Osteoblast (primary cell): ENCODE measurements at places on chromosomes 7 and 10. TPM values are rescaled to one million over a fixed set of nuclear protein-coding genes. Genes with fewer than 3 reads are reported as not detected.
A peak's percentile ranks its signal among the peaks of the same experiment; 100 is the strongest.

Gene IRF5
- total RNA-seq = under 0.01 TPM in 2 replicates

Gene DBF4
- total RNA-seq = 12.7 TPM in 2 replicates

Gene TMEM236
- under 0.01 TPM in 2 replicates for total RNA-seq

Gene ARHGAP21
- total RNA-seq = 140 and 165 TPM in 2 replicates

Gene CNPY4
- total RNA-seq = 24.2 and 25.0 TPM in 2 replicates

Gene CYP26A1
- total RNA-seq = not detected in 2 replicates

Gene GRB10
- total RNA-seq = 62.6 and 69.5 TPM in 2 replicates

Gene EFCAB10
- under 0.01 TPM in 1 of 2 replicates, not detected in the other for total RNA-seq

Gene POM121L12
- total RNA-seq = not detected in 2 replicates

Gene HOXA4
- total RNA-seq = 0.72 and 1.2 TPM in 2 replicates

Gene SFTPD
- 0.36 TPM in 1 of 2 replicates, not detected in the other for total RNA-seq

Gene CALML3
- not detected in 2 replicates for total RNA-seq

Gene IDE
- 36.9 and 42.4 TPM in 2 replicates for total RNA-seq

Gene PNLIPRP3
- total RNA-seq = 0.59 and 0.72 TPM in 2 replicates

Gene VSTM4
- total RNA-seq = 10.1 and 14.1 TPM in 2 replicates

- DNase-seq = no peak
Measured at GRCh38 chr7:12820777-12821176, 133.3 kb downstream of the ARL4A start.

GRCh38 chr7:19408706-19409220 lies 263.5 kb upstream of the FERD3L start:
- no peak for DNase-seq

- DNase-seq = peak; percentile 58
Measured at GRCh38 chr7:325051-325798, 35.3 kb downstream of the FOXL3 start.

GRCh38 chr10:124703778-124704427 lies 40.3 kb downstream of the FAM53B start:
- peak; percentile 81 for DNase-seq

GRCh38 chr7:129462420-129462819 lies 28.2 kb downstream of the STRIP2 start:
- no peak for DNase-seq

- peak; percentile 77 for DNase-seq
Measured at GRCh38 chr7:157462840-157463239, 126.0 kb downstream of the DNAJB6 start.

GRCh38 chr10:92942226-92942625 lies 93.9 kb downstream of the EXOC6 start:
- no peak for DNase-seq

DNA sequence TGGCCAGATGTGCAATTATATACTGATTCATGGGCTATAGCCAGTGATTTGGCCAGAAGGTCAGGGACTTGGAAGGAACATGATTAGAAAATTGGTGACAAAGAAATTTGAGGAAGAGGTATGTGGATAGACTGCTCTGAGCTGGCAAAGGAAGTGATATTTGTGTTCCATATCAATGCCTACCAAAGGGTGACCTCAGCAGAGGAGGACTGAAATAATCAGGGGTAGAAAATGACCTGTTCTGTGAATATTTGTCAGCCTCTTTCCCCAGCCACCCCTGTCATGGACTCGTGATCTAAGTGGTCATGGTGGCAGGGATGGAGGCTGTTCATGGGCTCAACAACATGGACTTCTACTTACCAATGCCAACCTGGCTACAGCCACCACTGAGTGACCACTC lies 47.0 kb downstream of the PTPRE start:
- no peak for DNase-seq

DNA sequence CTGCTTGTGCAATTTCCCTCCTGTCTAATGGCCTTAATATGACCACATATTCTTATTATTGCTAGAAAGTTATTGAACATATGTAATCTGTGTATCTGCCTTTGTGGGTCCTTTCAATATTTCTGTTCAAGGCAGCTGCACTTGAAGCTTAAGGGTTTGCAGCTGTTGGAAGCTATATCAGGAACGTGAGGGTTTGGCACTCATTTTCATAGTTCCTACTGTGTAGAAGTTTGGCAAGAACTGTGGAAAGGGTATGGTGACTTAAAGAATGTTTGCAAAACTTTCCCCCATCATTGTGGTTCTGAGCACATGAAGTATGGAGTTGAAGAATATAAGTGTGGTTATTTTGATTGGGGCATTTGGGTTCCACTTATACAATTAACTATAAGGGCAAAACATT lies 144.7 kb upstream of the SEMA3A start:
- DNase-seq = no peak

- no peak for DNase-seq
Measured at GRCh38 chr7:47690902-47691558, 109.1 kb upstream of the TNS3 start.

- DNase-seq = no peak
Measured at GRCh38 chr7:100472121-100472851, 6.7 kb downstream of the TSC22D4 start.

DNA sequence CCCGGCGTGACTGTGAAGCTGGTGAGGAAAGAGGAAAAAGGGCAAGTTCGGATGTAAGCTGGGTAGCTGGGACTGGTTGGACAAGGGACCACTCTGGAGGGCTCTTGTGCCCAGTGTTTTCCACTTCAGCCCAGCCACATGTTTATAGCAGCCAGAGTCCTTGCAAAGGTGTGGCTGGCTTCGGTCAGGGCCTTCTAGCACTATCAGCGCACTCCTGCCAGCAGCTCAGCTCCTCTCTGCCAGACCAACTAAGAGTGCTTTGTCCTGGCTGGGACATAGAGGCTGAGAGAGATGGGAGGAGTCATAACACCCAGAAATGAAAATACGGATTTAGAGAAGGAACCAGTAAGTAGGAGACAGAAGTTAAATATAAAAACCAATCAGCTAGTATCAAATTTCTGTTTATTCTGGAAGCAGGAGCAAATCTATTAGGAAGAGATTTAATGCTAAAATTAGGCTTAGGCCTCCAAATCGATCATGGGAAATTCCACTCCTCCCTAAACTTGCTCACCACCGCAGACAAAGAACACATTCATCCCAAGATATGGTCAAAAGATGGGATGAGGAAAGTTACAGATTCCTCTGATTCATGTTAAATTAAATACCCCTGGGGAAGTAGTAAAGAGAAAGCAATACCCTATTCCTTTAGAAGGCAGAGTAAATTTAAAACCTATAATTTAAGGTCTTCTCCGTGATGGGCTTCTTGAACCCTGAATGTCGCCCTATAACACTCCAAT lies 135.0 kb downstream of the RALA start:
- DNase-seq = no peak

DNA sequence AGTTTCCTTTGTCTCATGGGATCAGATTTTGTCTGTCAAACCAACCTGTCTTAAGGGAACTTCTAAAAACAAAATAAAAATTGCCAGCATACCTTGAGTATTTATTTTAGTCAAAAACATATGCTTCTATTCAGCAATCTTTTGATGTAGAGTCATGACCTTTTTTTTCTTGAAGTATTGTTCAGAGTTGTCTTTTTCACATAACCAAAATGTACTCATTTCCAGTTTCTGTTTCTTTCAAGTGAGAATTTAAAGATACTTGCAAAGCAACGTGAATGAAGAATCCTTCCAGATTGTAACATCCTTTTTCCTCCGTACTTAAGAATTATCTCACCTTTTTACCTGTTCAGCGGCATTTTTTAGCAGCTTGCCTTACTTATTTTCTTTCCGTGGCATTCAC lies 37.8 kb downstream of the GNAI1 start:
- DNase-seq = no peak

DNA sequence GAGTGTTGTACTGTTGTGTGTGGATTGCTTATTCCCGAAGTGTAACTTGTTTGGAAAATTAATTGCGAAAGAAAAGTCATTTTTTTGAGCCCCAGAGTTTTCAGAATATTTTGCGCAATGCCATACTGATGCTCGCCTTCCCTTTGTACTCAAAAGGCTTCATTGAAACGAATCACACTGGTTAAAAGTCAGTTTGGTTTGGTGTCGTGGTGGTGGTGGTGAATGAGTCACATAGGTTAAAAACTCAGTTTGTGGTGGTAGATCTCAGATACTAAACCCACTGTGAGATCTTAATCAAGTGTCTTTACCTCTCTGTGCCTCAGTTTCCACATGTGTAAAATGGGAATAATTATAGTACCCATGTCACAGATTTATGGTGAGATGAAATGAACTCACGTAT lies 61.1 kb upstream of the IL6 start:
- no peak for DNase-seq

GRCh38 chr10:58932577-58933314 lies 243.7 kb upstream of the PHYHIPL start:
- DNase-seq = no peak

DNA sequence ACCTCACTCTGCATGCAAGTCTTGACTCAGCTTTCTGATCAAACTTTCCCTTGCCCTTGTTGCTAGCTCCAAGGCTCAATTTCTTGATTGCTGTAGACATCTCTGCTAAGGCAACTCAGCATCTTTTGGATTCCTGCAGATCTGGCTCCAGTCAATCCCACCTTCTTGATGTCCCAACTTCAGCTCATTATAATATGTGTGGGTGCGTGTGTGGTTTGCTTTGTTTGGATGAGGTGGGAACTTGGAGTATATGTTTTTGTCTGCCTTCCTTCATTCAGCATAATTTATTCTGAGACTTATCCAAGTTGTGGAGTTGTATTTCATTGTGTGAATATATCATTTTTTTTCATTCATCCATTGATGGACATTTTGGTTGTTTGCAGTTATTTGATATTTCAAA lies 364.8 kb upstream of the IGFBP3 start:
- no peak for DNase-seq

DNA sequence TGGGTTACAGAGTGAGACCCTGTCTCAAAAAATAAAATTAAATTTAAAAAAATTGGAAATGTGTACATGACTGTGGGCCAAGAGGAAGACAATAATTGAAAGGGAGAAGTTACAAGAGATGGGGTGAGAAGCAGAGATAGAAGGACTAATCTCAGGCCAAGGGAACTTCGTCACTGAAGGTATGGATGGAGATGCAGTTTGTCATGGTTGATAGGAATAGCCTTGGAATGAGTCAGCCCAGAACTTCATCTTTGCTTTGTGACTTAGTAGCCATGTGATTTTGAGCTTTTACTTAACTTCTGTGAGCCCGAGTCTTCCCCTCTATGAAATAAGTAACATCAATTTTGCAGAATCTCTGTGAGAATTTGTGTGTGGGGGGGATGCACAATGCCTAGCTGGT lies 6.5 kb upstream of the PODXL start:
- peak; percentile 86 for DNase-seq

- peak; percentile 78 for DNase-seq
Measured at GRCh38 chr7:4267341-4268039, 414.6 kb upstream of the FOXK1 start.

- DNase-seq = no peak
Measured at GRCh38 chr7:109021390-109021789, 451.7 kb downstream of the DNAJB9 start.

- DNase-seq = no peak
Measured at GRCh38 chr10:113859261-113859660, 4.8 kb downstream of the NHLRC2 start.

- no peak for DNase-seq
Measured at GRCh38 chr10:132578287-132578951, 40.8 kb downstream of the INPP5A start.

DNA sequence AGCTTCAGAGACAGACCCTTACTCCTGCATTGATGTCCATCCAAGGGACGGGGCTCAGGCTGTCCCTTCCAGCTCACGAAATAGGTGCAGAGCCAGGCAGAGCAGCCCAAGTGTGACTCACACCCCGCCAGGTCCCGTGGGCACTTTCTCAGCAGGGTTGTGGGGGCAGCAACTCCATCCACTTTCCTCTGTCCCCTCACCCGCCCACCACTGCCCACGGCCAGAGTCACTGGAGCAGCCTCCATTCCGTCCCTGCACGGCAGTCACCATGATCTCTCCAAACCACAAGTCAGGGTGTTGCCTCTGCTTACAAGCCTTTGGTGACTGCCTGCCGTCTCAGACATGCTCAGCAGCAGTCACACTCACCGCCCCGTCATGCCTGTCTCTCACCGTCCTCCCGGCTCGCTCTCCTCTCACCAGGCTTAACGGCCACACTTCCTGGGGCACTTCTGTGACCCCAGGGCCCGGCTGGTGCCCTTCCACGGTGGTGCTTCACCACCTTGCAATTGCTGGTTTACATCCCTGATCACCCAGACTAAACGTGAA lies 39.3 kb downstream of the CALML3 start:
- peak; percentile 93 for DNase-seq

GRCh38 chr10:75436896-75437295 lies 5.5 kb downstream of the LRMDA start:
- DNase-seq = no peak
